NK-92 treated with Interleukin-12 subunit alpha and Interleukin-12 subunit beta, amount 100 ng/mL, for 24 hours (cell line): ENCODE measurements at places on chromosomes 3 and 15.

DNA sequence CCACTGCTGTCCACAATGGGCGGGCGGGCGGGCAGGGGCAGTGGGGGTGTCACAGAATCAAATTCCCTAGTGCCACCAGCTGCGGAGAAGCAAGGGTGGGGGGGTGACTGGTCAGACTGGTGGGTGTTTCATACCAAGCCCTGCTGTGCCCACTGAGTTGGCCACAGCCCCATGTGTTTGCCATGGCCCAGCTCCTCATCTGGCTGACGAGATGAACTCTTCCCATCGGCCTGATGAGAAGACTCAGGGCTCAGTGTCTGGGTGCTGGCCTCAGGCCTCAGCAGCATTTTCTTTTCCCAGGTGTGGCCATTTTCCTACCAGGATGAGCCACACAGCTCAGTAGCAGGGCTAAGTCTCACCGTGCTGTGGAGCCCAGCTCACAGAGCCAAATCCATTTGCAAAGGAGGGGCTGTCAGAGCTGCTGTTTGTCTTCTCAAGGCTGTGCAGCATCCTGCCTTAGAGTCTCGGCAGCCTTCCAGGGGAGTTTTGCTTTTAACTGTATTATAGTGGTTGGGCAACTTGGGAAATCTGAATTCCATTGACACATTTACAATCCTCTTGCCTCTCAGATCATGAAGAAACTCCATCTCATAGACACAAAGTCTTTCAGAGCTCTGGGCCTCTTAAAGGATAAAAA, 176.8 kb downstream of the ABHD5 start:
- DNase-seq, result no peak

DNA sequence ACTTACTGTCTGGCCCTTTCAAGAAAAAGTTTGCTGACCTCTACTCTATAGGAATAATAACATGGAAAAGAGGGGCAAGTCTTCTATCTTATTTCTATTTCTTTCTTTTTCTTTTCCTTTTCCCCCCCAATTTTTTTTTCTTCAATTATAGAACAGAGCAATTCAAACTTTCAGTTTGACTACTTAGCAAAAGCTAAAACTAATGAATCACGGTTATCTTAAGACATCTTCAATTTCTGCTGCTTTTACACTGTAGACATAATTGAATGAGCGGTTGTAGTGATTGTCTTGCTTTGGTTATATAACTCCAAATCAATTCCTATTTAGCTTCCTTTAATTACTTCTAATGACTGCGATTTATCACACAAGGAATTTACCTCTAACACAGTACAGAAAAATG, 74.3 kb upstream of the P2RY1 start:
- DNase-seq, result no peak

DNA sequence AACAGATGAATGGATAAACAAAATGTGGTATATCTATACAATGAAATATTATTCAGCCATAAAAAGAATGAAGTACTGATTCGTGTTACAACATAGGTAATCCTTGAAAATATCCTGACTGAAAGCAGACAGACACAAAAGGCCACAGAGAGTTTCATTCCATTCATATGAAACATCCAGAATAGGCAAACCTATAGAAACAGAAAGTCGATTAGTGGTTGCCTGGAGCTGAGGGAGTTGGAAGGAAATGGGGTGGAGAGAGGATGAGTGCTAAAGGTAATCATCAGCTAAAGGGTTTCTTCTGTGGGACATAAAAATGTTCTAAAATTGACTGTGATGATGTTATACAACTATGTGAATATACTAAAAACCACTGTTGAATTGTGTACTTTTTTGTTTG, 22.9 kb downstream of the FOXP1 start:
- DNase-seq, result no peak

- DNase-seq, result no peak
These were observed 368.2 kb upstream of the ROPN1 start for GRCh38 chr3:124360155-124360554.

DNA sequence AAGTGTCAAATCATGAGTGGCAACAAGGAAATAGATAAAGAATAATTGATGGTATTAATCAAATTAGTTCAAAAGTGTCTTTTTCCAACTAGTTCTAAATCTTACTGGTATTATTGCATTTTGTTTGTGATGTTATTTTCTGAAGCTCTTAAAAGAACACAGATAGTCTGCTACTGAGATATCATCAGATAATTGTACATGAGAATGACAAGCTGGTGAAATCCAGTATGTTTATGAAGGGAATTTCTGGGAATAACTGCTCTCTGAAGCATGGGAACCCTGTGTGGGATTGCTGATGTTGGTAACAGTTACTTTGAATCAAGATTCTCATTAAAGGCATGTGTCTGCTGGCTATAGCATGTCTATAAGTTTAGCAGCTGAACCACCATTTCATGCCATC, 190.3 kb upstream of the CDIN1 start:
- no peak for DNase-seq

GRCh38 chr3:99857278-99857677, 39.6 kb downstream of the CMSS1 start:
- DNase-seq, result no peak
